ENCODE measurements at places on chromosomes 16 and 17.

DNA sequence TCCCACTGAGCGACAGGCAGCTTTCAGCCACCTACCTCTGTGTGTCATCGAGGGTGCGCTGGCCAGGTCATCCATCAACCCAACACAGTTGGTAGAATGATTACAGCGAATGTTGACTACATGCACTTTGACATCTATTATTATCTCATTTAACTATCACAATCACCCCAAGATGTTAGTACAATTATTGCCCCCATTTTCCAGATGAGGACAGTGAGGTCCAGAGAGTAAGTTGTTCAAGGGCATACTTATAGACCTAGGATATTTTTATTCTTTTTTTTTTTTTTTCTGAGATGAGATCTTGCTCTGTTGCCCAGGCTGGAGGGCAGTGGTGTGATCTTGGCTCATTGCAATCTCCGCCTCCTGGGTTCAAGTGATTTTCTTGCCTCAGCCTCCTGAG is 8.3 kb upstream of the ITGAM start:
- no peak for DNase-seq

- no peak for DNase-seq
Measured at GRCh38 chr16:66661210-66661560, 35.4 kb downstream of the CMTM4 start.

DNA sequence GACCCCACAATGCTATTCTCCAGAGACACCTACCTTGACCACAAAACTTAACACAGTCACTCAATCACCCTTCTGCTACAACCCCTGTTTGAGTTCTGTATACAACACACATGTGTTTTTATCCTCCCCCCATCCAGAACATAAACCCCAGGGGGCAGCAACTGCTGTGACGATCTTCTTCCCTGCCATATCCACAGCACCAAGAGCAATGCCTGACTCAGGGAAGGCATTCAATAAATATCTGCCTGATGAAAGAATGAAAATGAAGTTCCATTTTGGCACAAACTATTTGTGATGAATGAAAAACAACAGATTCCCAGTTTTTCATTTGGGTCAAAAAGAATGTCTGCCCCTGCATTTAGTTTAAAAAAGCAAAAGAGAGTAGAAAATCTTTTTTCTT is 27.0 kb downstream of the ASIC2 start:
- no peak for DNase-seq

DNA sequence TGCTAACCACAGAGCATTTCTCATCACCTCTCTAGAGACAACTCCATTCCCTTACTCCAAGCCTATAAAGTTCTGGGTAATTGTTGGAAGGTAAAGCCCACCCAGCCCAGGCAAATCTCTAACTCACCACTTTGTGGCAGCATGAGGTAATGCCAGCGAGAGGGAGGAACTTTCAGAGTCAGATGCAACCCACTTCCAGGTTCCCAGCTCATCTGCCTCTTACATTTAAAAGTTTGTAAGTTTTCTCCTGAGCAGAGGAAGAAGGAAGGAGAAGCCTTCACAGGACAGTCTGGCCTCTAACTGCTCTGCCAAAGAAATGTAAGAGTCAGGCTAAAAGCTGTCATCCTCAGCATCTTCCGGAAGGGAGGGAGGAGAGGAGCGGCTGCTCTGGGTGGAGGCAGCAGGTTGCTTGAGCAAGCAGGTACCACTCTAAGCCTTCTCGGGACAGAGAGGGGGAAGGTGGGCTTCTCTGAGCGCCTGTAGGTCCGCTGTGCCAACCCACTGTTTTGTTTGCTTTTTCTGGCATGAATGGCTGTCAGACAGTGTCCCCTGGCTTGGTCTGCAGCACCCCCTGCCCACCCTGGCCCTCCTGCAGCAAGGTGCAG is 1.0 kb downstream of the ZNF319 start:
- DNase-seq = peak; percentile 41

- DNase-seq = no peak
Measured at GRCh38 chr16:15775663-15776304, 81.0 kb downstream of the MYH11 start.

DNA sequence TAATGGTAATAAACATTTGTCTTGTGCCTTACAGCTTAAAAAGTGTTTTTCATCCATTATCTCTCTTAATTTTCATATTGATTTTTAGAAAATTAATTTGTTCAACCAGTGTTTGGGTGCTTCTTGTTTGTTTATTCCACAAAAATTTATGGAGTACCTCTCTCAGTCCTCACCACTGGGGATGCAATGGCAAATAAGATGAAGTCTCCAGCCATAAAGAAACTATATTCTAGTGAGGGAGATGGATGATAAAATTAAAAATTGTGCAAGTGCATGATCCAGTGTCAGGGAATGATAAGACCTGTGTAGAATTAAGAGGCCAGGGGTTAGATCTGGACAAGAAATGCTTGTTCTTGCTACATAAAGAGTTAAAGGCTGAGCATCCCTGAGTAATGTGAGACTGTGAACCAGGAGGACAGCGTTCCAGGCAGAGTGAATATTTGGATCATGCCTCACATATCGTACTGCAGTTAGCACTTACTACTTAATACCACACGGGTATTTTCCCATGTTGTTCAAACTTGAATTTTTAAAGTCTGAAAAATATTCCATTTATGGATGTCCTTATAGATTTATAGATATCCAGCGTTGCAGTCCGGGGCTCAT is 535.7 kb upstream of the HSBP1 start:
- no peak for DNase-seq

GRCh38 chr16:70298988-70299938 is at the start of gene DDX19B:
Gene DDX19B, plus strand, starts transcription at chr16:70299186. Its CDS starts 112 bp downstream, at chr16:70299298.
- DNase-seq = peak; percentile 79

DNA sequence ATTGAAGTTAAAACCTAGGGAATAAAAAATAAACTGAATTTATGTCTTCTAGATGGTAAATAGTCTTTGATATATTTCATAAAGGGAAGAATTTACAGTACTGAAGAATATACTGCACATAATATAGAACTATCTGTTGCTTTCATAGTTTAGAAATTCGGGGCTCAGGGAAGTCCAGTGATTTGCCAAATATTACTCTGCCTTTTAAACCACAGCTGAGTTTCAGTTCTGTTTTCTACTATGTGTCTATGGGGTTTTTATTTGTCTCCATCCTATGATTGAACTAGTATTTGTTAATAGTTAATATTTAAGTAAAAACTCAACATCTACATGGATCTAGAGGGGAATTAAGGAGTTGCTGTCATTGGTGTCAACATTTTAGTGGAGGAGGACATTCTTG is 715.0 kb upstream of the CDH8 start:
- DNase-seq = no peak

- DNase-seq = no peak
Measured at GRCh38 chr16:23294260-23294659, 7.8 kb upstream of the SCNN1B start.

- no peak for DNase-seq
Measured at GRCh38 chr17:44989552-44990138, 21.5 kb upstream of the C1QL1 start.
